ENCODE measurements at places on chromosomes 11 and 22.

DNA sequence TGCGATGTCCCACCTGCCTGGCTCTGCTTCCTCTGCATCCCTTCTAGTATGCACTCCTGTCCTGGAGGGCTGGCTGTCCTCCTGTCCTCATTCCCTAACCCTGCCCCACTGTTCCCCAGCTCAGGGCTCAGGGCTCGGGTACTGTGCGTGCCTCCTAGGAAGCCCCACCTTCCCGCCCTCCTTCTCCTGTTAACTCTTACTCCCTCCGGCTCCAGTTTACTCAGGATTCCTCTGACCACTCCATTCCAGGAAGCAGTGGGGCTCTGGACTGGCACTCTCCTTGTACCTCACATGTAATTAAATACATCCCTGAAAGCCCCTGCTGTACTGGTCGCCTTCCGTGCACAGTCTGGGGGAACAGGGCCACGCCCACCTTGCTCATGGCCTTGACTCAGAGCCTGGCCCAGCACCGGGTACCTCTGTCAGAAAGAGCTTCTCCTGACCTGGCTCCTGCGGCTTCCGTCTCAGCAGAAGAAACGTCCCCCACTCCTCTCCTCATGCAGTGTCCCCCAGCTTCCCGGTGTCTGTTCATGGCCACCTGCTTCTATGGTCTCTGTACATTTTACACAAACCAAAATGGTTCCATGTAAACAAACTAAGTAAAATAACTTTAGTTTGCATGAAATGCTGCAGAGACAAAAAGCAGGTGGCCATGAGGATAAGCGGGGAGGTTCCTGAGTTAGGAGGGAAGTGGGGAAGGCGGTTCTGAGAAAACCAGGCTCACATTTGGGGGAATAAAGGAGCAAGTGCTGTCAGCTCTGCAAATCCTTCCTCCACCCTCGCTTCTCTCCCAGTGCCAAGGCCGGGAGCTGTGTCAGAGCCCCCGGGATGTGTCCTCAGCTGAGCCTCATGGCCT, 445.9 kb downstream of the BRD1 start:
- DNase-seq: no peak

- DNase-seq: no peak
Measured at GRCh38 chr11:58503361-58503856, 4.5 kb downstream of the OR5B21 start.

DNA sequence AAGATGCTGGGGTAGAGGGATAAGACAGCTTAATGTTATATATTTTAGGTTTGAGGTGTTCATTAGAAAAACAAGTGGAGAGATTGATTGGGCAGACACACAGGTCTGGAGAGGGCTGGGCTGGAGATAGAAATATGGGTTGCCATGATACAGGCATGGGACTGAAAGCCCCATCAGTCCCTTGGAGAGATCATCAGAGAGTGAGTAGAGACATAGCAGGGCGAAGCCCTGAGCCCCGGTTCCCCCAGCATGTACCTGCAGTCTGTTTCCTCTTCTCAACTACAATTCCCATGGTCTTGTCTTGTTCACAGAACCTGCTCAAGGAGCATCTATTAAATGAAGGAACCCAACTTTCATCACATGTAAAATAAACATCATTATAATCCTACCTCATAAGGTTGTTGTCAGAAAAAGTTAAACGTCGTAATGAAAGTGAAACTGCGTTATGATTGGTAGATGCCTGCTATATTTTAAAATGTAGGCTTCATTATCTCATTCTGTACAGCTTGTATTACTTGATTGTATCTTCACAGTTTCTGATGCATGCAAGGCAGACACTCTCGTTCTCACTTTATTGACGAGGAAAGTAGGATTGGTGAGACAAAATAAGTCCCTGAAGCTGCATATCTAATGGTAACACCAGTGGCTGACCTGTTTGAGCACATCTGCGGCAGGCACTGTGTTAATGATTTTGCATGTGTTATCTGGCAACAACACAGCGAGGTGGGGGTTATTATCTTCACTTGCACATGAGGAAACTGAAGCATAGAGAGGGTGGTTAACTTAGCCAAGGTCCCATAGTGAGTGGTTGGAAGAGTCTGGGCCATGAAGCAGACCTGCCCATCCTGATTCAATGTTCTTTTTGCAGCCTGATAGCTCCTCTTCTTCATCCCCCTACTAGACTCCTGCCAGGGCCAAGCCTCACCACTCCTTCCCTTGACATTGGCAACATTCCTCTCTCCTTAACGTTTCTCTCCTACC, 63.5 kb downstream of the ENDOD1 start:
- DNase-seq: no peak

DNA sequence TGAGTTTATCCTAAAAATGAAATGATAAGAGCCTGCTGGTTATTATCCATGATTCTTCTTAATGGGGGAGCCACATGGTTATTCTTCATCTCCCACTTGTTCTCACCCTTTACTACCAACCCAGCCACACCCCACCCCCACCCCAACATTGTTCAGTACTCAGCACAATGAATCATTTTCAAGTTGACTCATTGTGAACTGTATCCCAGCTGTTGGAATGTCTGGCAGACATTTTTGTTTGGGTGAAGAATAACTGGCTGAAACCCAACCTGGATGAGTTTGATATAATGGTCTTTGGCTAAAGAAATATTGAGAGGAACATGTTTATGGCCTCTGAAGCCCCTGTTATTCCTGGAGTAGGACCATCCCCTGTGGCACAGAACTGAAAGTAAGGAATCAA, 136.2 kb downstream of the ELP4 start:
- no peak for DNase-seq

GRCh38 chr22:17137861-17138425, 16.8 kb upstream of the TMEM121B start:
- DNase-seq: no peak

GRCh38 chr11:15228331-15228849, 113.7 kb downstream of the INSC start:
- DNase-seq: no peak

DNA sequence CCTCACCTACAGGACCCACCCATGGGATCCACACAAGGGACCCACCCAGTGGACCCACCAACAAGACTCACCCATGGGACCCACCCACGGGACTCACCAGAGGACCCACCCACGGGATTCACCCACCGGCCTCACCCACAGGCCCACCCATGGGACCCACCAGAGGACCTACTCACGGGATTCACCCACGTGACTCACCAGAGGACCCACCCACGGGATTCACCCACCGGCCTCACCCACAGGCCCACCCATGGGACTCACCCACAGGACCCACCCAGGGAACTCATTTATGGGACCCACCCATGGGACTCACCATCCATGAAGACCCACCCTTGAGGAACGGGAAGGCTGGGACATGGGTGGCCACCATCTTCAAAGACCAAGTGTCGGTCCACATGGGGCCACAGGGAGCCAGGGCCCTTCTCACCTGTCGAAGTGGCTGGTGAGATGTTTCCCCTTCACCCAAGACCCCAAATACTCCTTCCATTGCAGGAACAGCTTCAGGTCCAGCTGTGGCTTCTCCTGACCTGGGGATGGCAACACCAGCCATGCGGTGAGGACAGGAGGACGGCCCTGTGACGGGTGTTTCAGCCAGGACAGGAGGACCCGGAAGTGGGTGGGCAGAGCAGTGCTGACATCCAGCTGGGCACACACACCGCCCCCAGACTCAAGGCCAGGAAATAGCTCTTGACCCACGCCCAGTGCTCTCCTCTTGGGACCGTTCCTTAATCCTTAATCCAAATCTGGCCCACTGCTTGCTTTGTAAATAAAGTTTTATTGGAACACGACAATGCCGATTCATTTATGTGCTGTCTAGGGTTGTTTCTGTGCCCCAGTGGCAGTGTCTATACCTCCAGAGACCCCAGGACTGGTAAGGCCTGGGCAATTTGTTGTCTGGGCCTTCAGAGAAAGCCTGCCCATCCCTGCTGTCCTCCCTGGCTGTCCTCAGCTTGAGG, 1005.1 kb downstream of the BRD1 start:
- DNase-seq: no peak

- DNase-seq: no peak
Measured at GRCh38 chr11:24623121-24623520, 126.3 kb downstream of the LUZP2 start.

DNA sequence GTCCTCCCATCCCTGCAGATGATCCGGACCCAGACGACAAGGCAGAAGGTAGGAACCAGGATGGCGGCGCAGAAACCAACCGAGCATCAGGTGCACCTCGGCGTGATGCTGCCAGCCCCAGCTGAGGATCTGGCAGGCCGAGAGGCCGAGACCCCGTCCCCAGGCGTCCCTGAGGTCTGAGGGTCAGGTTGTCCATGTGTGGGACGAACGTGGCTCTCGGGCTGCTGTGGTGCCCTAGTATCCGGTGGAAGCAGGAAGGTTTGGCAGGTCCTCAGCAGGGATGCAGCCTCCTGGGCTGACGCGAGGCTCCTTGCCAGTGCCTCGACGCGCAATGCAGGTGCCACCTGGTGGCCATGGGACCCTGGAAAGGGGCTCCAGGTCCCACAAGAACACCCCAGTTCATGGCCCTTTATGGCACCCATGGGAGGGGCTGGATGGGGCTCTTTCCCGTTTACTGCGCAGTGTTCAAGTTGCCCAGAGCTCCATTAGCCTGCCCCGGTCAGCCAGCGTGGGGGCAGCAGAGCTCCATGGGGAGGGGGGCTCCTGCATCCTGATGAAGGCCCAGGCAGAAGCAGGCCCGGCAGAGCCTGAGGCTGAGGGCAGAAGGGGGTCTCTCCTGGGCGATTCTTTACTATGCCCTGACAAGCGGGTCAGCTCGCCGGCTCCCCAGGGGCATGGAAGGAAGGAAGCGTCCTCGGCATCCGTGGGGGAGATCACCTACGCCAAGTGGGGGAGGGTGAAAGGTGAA, 129.9 kb downstream of the CTTN start:
- no peak for DNase-seq

DNA sequence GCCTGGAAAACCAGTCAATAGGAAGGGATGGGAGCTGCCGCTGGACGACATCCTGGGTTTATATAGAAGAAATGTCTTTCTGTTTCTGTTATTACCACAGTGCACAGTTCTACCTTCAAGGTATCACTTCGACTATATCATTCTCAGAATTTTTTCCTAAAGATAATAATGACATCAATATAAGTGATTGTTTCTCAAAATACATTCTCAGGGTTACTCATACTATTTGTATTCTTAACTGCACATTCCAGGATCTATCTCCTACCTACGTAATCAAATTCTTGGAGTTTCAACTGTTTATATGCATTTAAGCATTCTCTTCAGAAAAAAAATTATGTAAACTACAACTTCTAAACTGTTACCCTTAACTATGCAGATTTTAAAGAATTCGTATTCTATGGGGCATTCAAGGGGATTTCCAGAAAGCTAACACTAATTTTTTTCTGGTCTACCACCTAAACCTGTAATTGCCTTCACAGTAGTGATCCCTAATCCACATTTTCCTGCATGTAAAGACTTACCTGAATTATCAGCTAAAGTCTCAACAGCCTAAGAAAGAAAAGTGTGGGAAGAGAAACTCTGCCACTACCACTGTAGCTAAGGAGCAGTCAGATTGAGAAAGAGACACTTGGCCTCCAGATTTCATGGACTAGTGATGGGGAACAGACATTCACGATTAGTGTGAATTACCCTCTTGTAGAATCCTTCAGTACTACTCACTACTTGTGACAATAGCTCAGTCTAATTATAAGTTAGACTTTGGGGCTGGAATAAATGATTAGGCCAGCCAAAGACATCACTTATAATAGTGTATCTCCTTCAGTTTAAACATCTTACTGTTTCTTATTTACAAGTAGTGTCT, at the start of gene OR51B5:
OR51B5 (minus strand) TSS at position 51 of the 862 bp plus-strand sequence; CDS start at position 51, 0 bp downstream.
- no peak for DNase-seq

DNA sequence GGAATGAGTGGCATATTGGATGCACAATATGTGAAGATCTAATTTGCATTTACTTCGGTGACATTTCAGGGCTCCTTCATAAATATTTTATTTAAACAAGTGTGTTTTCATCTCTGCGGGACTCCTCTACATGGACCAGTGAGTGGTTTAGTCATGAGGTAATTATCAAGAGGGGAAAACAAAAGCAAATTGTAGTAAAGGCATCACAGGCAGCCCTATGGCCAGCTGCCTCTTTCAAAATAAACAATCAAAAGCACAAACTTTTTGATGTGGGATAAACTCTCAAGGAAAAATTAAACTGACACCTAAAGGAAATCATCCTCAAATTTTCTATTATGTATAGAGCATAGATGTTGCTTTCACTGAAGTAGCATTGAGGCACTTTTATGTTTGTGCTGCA, 6.0 kb downstream of the SYT9 start:
- DNase-seq: peak; percentile 62

- DNase-seq: no peak
Measured at GRCh38 chr11:23903044-23903704, 593.7 kb upstream of the LUZP2 start.

- DNase-seq: no peak
Measured at GRCh38 chr11:86179646-86180064, 64.9 kb upstream of the EED start.

- no peak for DNase-seq
Measured at GRCh38 chr11:103215812-103216211, 106.6 kb downstream of the DYNC2H1 start.

- no peak for DNase-seq
Measured at GRCh38 chr22:44609400-44609988, 92.5 kb upstream of the PRR5 start.

GRCh38 chr11:117863383-117863782, 13.1 kb downstream of the FXYD6 start:
- no peak for DNase-seq

GRCh38 chr11:134862587-134863195, 450.6 kb upstream of the B3GAT1 start:
- no peak for DNase-seq

DNA sequence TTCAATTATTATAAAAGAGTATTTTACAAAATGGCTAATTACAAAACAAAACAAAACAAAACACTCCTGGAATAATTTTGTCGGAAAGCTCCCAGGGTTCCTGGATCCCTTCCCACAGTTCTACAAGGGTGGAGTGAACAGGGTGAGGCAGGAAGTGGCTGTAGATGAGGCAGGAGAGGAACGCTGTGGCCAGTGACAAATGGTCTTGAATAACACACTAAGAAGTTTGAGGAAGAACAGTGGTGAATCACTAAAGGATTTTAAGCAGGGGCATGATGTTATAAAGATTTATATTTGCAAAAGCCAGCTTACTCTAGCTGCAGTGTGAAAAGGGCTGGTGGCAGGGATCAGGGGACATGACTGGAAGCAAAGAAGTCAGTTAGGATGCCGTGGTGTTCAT, 33.8 kb upstream of the APOA1 start:
- DNase-seq: no peak

GRCh38 chr11:11324090-11324489, 29.0 kb downstream of the CSNK2A3 start:
- no peak for DNase-seq

- no peak for DNase-seq
Measured at GRCh38 chr11:82046778-82047177, 686.9 kb downstream of the FAM181B start.
